Fibroblast of skin of scalp (primary cell): ENCODE measurements at places on chromosomes 6 and 20.
A peak's percentile ranks its signal among the peaks of the same experiment; 100 is the strongest.

- peak; percentile 49 for DNase-seq
Observed at GRCh38 chr6:134707342-134708031, 242.4 kb downstream of the ALDH8A1 start.

- DNase-seq = no peak
Observed at GRCh38 chr6:161292145-161292544, 18.3 kb upstream of the AGPAT4 start.

DNA sequence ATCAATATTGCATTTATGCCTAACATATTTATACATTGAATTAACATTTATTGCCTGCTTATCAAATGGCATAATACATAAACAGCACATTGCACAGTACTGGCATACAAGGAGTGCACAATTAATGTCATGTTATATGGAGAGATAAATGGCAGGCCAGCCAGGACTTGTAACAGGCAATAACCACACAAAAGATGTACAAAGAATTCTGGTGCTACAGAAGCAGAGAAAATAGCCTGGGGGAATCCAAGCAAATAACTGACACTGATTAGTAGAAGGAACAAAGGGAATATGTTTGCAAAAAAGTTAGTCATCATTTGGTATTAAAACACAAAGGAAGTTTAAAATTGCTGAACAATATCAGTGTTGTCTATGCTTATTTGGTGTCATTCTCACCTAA is 27.3 kb downstream of the COL21A1 start:
- no peak for DNase-seq

DNA sequence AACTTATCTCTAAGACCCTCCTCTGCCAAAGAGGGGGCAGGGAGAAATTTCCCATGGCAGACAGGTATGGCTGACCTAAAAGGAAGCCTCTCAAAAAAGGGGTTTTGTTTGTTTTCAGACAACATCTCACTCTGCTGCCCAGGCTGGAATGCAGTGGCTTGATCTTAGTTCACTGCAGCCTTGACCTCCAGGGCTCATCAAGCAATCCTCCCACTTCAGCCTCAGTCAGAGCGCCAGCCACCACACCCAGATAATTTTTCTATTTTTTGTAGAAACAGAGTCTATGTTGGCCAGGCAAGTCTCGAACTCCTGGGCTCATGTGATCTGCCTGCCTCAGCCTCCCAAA is 3.8 kb downstream of the EZR start:
- DNase-seq = no peak

GRCh38 chr6:21219856-21220255 is 373.7 kb upstream of the SOX4 start:
- DNase-seq = no peak

DNA sequence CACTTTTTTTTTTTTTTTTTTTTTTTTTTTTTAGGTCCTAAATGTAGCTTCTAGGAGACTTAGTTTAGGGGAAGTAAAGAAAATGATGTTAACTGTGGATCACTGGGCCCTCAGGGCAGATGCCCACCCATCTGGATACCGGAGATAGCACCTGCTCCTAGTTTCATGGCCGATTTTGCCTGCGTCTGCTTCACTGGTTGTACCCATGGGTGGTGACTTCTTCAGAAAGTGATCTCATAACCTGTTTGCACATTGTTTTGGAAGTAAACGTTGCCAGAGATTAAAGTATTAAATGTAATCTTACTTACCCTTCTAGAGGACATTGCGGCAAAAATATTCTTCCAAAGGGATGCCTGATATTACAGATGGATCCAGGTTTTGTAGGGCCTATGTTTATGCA is 79.8 kb upstream of the SGK1 start:
- no peak for DNase-seq

DNA sequence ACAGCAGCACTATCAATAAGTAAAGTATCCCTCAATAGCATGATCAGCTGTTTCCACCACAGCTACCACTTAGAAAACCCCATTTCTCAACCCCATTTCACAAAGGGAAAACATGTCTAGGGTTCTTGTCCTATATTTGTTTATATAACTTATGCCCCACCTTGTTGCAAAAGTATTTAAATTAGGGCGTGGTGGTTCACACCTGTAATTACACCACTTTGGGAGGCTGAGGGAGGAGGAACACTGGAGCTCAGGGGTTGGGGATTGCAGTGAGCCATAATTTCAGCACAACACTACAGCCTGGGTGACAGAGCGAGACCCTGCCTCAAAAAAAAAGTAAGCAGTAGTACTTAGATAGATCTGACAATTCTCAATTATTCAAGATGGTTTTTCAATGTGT is 3.7 kb downstream of the MRPL14 start:
- DNase-seq = no peak

GRCh38 chr6:132865364-132865763 is 51.0 kb downstream of the RPS12 start:
- no peak for DNase-seq

DNA sequence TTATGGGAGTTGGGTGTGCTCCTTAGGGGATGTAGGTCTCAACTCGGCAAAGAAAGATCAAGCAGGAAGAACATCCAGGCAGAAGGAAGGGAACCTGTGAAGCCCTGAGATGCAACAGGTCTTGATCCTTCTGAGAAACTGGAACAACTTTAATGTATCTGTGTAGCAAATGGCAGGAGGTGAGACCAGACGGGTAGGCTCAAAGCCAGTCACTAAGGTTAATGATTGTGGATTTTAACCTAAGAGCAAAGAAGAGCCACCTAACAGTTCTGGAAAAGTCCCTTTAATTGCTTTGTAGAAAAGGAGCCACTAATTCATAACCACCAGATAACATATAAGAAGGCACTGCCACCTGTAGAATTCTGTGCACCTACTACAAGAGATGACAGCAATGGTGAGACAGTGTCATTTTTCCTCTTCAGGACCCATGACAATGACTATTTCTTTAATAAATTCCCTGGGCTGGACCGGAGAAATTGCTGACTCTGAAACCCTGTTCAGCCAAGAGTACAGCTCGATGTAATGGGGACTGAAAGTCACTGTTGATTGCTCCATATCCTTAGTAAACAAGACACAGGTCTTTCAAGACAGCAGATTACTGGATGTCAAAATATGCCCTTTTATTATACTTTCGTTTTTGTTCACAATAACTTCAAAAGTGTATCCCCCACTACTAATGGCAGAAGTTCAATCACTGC is 326.2 kb downstream of the CBLN4 start:
- DNase-seq = no peak

DNA sequence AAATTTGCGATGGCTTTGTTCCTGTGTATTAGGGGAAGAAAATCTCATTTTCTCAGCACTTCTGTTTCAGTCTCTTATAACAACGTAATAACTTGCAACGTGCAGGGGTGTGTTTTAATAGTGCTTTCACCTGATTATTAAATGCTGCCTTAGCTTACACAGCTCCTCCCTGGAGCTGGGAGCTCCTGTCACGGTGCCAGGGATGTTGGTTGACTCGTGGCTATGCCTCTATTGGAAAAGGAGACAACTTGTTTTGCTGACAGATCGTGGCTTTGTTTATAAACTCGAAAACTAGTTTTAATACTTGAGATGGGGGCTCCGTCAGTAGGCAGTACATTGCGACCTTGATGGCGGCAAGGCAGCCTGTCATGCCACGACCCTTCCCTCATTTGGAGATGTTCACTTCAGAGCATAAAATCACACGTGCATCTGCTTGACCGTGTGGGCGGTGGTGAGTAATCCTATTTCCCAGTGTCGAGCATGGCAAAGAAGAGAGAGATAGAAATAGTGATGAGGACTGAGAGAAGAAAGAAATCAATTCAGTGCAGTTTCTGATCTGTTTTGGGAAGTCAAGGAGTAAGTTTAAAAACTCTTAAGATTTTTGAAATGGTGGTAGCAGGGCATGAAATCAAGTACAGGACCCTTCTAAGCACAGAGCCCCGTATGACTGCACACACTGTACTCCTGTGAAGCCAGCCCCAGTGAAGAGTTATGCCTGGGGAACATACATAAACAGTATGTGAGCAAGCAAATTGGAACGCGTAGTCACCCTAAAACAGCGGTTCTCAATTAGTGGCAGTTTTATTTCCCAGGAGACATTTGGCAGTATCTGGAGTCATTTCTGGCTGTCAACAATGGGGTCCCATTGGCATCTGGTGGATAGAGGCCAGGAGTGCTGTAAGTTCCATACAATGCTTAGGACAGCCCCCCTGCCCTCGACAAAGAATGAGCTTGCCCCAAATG is 147.2 kb downstream of the DOK5 start:
- peak; percentile 87 for DNase-seq

GRCh38 chr6:56243518-56244070 is 3.8 kb downstream of the COL21A1 start:
- DNase-seq = no peak

DNA sequence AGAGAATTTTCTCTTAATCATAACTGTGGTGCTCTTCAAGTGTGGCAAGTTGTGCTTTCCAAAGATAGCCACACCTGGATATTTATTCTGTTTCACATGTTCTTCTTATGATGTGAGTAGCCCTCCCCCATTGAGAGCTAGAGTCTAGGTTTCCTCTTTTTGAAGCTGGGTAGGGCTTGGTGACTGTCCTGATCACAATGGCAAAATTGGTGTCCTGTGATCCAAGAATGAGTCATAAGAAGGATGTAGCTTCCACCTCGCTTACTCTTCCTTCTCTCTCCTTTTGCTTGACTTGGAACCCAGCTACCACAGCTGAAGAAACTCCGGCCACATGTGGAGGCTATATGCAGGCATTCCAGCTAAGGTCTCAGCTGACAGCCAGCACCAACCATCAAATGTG is 7.4 kb upstream of the IGF2R start:
- DNase-seq = no peak

DNA sequence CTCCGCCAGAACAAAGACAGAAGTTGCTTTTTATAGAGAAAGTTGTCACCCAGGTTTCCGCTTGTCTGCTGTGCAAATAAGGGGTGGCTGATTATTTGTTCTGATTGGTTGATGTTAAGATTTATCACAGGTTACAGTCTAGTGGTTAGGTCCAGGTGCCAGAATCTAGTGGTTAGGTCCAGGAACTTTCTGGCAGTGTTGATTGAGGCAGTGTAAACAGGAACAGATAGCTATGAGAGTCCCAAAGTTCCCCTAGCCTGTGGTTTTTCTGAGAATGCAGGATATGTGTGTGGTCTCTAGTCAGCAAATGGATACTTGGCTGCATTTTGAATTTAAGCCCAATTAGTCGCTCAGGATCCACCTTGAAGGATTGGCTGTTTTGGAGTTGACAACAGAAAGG is 148.0 kb downstream of the TMEM200A start:
- DNase-seq = peak; percentile 71

- DNase-seq = peak; percentile 57
Observed at GRCh38 chr6:84263557-84263956, 36.1 kb upstream of the CEP162 start.

DNA sequence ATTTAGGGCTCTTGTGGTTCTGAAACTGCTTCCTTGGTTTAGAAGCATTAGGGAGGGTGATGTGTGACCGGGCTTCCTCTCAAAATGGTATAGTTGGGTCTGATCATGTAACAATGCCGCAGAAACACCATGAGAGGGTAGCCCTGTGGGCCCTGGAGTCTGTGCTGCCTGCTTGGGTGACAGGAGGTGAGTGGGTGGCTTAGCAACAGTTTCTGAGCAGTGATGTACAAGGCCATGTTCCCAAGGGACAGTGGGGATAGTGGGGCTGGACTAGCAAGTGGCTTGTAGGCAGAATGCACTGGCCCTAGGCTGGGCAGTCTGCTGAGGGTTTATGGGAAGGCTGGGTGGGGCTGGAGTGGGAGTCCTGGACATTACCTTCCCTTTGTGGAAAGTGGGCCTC is 106.9 kb upstream of the MYL9 start:
- no peak for DNase-seq

- no peak for DNase-seq
Observed at GRCh38 chr6:45438151-45438550, 60.4 kb upstream of the SUPT3H start.

DNA sequence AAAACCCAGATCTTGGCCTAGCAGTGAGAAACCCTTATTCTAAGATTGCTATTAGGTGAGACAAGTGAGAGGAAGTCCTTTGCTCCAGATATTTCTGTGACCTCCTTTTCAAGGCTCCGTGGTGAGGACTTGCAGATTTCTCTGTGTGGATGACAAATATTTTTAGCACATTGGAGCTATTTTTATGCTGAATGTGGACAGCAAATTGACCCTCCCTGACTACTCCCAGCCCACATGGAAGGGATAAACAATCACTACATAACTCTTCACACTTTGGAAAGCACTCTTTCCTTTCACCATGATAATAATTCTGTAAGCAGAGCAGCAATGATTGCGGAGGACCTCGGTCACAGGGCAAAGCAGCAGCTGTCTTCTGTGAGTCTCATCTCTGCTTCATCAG is 88.0 kb upstream of the ADGRF1 start:
- no peak for DNase-seq

- DNase-seq = no peak
Observed at GRCh38 chr6:138017166-138017757, 90.0 kb downstream of the PERP start.

DNA sequence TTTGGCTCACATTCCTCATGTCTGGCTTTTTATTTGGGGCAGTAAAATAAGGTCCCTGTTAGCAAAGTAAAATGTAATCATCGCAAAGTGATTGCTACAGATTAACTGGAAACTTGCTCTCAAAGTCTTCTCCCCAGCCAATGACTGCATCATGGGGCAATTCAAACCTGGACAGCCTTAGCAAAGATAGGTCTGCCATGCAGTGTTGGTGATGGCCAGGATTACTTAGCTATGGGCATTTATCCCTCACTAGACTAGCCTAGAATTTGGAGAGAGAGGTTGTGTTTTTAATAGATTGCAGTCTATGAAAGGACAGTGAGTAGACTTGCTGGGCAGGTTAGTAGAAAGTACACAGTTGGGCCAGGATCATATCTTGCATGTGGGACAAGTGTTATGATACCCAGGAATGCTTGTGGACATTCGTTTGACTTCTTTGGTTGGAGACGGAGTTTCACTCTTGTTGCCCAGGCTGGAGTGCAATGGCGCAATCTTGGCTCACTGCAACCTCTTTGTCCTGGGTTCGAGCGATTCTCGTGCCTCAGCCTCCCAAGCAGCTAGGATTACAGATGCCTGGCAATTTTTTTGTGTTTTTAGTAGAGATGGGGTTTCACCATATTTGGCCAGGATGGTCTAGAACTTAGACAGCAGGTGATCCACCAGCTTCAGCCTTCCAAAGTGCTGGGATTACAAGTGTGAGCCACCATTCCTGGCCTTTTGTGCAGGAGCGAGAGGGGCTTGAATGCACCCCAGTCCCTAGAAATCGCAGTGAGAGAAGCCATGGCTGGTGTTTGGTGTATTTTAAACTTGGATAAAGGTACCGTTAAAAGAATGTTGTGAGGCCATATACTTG is 3.4 kb downstream of the RPS12 start:
- DNase-seq = no peak

- no peak for DNase-seq
Observed at GRCh38 chr20:64188682-64189529, 24.7 kb downstream of the MYT1 start.

DNA sequence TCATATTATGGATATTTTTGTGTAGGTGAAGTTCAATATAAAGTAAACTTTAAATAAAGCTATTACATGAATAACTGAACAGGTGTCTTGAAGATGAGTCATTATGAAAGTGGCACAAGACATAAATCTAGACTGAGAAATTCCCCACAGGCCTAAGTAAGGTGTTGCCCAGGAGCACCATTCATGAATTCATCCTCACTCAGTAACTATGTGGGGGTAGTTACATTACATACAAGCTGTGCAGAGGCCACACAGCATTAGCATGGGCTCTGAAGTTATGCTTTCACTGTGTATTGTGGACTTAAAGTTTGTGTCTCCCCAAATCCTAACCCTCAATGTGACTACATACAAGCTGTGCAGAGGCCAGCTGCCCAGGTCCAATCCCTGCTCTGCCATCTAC is 65.9 kb downstream of the BCAS1 start:
- DNase-seq = no peak
